ENCODE measurements at places on chromosomes 1 and 21.

DNA sequence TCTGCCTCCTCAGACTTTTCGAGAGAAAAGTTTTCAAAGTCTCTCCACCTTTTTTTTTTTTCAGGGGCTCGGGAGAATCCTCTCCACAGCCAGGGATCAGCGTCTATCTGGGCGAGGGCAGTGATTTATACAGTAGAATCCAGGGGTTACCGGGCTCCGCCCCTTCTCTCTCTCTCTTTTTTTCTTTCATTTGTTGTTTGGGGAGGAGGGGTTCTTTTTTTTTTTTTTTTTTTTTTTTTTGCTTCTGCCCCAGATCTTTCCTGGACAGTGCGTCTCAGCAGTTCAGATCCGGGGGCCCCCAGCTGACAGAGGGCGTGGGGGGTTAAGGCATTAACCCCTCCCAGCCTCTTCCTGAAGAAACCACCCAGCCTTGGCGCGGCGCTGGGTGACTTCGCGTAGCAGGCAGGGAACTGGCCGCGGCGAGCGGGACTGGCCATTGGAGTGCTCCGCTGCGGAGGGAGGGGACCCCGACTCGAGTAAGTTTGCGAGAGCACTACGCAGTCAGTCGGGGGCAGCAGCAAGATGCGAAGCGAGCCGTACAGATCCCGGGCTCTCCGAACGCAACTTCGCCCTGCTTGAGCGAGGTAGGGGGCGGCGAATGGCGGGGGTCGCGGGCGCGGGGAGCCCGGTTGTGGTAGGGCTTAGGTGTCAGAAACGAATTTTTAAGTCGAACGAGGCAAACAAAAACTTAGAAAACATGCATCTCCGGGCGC, at the start of gene S1PR1:
TSS of gene S1PR1 (plus strand) at position 504 of the 713 bp plus-strand sequence. CDS start 1,966 bp downstream, outside the sequence.
- DNase-seq: peak; percentile 49

DNA sequence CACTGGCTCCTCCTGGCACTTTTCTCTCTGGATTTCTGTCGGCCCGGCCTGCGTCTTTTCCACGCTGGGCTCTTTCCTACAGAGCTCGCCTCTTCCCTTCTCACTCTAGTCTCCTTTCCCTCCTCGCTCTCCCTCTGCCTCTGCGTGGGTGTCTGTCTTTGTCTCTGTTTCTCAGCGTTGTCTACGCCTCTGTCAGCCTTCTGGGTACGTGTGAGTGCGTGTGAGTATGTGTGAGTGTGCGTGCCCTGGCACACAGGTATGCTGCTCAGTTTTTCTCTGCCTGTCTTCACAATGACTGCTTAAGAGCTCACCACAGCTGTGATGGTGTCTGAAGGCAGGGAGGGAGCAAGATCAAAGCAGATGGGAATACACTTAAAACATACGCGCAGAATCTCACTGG, 77.7 kb downstream of the KIRREL1 start:
- peak; percentile 20 for DNase-seq

GRCh38 chr1:196063952-196064351, 544.3 kb downstream of the KCNT2 start:
- no peak for DNase-seq

- DNase-seq: no peak
These were observed 88.5 kb downstream of the RUNX3 start for GRCh38 chr1:24841593-24841992.

DNA sequence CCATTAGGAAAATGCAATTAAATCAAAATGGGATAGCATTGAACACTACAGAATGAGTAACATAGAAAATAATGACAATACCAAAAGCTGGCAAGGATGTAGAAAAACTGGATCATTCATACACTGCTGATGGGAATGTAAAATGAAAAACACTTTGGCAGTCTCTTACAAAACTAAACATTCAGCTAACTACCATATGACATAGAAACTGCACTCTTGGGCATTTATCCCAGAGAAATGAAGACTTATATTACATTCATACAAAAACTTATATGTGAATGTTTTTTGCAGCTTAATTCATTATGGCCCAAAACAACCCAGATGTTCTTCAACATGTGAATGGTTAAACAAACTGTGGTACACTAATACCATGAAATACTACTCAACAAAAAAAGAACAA, 66.4 kb downstream of the ANKRD13C start:
- DNase-seq: peak; percentile 5

- DNase-seq: no peak
These were observed 73.5 kb upstream of the KAZN start for GRCh38 chr1:14524826-14525636.

GRCh38 chr1:85611856-85612255, 31.3 kb downstream of the CCN1 start:
- DNase-seq: peak; percentile 100

- no peak for DNase-seq
These were observed 231.8 kb upstream of the GREM2 start for GRCh38 chr1:240843798-240844197.

GRCh38 chr1:159055181-159055641, 21.4 kb downstream of the AIM2 start:
- DNase-seq: no peak

- no peak for DNase-seq
These were observed 24.5 kb downstream of the CXADR start for GRCh38 chr21:17537299-17537698.

GRCh38 chr21:38831526-38832467, 26.1 kb downstream of the ETS2 start:
- DNase-seq: peak; percentile 99

DNA sequence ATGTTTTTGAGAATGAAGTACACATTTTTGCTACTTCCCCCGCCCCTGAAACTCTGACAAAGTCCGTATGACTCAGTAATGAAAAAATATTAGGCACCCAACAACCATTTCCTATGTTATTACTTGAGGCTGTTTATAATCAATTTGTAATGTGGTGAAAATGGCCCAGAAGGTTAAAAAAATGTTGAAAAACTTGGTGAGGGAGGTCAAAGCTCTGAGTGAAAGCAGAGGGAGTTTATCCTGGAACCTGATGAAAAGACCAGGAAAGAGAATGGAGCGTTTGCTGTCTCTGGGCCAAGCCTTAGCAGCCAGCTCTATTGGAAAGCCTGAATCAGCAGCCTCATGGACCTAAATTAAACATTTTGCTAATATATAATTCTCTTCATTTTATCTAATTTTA, 367.7 kb upstream of the NEGR1 start:
- DNase-seq: peak; percentile 64

DNA sequence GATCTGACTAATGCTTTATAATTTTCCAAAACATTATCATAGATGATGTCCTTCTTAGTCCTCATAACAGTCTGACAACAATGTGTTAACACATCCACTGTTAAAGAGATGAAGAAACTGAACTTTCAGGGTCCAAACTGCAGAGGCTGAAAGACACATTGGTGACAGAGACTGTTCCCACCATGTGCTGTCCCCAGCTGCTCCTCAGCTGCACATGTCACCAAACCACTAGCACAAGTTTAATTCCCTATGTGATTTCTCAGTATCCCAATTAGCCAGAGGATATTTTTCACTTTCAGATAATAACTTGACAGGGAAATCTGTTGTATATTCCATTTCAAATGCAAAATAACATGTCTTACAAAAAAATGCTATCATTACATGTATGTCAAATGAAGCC, 24.6 kb downstream of the LAMC2 start:
- no peak for DNase-seq

- DNase-seq: no peak
These were observed 113.8 kb downstream of the RRAGC start for GRCh38 chr1:38745476-38746401.

DNA sequence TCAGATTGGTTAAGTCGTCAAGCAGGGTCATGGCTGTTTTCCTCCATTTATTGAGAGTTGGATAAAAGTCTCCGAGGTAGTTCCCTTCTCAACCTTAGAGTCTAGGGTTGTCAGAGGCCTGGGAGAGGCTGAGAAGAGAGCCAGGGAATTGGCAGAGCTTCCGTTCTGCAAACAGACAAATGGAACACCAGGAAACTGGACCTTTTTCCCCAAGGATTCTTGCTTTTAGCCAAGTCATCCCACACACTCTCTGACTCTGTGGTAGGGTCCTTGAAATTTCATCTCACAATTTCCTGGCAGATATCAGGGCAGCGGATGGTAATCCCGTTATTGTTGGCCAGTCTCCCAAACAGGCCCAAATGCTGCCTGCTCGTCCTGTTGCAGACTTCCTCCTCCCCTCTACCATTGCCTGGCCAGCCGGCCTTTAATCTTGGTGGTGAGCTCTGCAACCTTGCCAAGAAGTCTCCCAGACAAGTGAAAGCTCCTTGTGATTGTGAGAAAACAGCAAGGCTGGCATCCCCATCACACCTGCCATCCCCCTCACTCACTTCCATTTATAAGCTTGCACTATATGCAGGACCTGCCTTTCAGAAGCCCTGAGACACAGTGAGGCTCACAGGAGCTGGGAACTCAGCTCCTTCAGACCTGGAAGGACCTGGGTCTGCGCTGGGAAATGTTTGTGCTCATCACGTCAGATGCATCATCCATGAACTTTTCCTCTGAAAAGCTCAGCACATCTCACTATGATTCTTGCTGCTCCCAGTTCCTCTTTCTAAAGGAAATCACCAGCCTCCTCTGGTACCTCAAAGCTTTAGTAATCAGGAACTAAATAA, 13.7 kb upstream of the SRP9 start:
- peak; percentile 92 for DNase-seq

- peak; percentile 22 for DNase-seq
These were observed 229.4 kb downstream of the PTPRU start for GRCh38 chr1:29465755-29466154.

DNA sequence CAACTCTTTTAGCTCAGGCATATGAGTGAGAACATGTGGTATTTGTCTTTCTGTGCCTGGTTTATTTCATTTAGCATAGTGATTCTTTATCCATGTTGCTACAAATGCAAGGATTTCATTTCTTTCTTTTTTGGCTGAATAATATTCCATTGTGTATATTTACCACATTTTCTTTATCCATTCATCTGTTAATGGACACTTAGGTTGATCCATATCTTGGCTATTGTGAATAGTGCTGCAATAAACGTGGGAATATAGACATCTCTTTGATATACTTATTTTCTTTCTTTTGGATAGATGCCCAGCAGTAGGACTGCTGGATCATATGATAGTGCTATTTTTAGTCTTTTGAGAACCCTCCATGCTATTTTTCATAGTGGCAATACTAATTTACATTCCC, 30.8 kb downstream of the ASB17 start:
- no peak for DNase-seq

DNA sequence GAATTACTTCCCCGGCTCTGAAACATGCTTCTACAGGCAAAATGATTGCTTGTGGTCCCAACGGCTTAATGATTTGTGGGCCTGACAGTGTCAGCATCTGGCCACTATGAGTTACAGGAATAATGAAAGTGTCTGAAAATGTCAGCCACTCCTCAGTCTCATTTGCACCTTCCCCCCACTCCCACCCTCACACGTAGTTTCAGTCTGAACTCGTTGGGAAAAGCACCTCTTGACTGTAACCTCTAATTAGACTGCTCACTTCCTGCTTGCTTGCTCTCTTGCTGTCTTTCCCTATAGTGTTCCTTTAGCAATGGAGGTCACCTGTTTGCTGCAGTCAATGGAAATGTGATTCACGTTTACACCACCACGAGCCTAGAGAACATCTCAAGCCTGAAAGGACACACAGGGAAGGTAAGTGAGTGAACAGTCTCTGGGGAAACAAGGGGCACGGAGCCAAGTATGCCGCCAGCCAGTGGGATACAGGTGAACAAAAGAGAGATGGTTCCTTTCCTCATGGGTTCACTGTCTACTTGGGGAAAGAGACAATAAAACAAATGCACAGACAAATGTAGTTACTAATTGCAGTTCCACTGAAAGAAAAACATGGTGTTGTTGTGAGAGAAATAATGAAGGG, 27.1 kb downstream of the CFAP57 start:
- DNase-seq: no peak

DNA sequence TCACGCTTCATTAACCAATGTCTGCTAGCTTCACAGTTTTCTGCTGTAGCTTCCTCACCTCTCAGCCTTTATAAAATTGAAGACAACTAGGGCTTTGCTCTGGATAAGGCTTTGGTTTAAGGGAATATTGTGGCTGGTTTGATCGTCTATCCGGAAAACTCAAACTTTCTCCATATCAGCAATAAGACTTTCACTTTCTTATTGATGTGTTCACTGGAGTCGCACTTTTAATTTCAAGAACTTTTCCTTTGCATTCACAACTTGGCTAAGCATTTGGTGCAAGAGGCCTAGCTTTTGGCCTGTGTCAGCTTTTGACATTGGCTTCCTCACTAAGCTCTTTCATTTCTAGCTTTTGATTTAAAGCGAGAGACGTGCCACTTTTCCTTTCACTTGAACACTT, 12.9 kb downstream of the COA6 start:
- no peak for DNase-seq

DNA sequence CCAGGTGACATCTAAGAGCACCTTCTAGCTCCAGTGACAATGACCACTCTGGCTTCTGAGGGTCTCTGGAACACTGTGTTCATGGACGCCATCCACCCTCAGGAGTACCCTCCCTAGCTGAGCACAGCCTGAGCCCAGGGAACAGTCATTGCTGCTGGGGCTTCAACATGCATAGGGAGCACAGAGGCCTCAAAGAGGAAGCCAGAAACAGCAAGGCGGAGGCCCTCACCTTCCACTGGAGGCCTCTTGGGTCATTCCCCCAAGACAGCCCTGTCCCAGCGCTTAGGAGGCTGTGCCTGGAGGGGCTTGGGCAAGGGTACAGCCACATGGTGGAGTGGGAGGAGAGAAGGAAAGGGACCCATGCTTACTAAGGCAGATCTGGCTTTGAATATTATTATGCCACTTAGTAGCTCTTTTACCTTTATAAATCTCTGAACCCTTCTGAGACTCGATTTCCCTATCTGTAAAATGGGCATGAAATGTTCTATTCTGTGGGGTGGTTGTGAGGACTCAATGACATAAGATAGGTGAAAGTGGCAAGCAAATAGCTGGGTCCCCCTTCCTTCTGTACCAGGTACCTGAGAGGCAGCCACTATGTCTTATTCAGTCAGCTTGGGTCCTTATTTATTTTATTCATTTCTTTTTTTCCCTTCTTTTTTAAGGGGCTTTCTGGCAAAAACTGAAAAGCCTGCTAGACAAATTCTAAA, 32.8 kb downstream of the PTAFR start:
- no peak for DNase-seq
